BE2C (cell line): ENCODE measurements at places on chromosomes 13 and 19.

GRCh38 chr13:76792731-76793347 lies 93.4 kb downstream of the KCTD12 start:
- no peak for DNase-seq

GRCh38 chr19:44653977-44654774 lies 10.5 kb downstream of the PVR start:
- peak; percentile 48 for DNase-seq

GRCh38 chr19:45402298-45403061 lies 2.4 kb downstream of the PPP1R13L start:
- peak; percentile 78 for DNase-seq

DNA sequence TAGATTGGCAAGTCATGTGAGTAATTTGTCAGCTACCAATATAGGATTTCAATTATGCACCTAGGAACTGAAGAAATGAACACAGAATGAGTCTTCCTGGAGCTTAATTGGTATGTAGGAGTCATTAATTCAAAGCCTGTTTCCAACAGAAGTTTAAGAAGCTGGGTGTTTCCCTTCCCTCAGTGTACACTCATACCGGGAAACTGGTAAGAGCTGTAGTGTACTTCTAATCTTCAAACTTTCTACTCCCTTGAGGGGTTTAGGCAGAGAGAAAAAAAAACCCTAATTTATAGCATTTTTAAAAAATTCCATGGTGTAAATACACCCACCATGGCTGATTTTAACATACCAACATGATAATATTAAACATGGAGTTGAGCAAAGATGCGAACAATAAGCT lies 665.7 kb upstream of the SLITRK5 start:
- DNase-seq = no peak

- no peak for DNase-seq
These were observed 41.8 kb upstream of the CD177 start for GRCh38 chr19:43311706-43312105.

DNA sequence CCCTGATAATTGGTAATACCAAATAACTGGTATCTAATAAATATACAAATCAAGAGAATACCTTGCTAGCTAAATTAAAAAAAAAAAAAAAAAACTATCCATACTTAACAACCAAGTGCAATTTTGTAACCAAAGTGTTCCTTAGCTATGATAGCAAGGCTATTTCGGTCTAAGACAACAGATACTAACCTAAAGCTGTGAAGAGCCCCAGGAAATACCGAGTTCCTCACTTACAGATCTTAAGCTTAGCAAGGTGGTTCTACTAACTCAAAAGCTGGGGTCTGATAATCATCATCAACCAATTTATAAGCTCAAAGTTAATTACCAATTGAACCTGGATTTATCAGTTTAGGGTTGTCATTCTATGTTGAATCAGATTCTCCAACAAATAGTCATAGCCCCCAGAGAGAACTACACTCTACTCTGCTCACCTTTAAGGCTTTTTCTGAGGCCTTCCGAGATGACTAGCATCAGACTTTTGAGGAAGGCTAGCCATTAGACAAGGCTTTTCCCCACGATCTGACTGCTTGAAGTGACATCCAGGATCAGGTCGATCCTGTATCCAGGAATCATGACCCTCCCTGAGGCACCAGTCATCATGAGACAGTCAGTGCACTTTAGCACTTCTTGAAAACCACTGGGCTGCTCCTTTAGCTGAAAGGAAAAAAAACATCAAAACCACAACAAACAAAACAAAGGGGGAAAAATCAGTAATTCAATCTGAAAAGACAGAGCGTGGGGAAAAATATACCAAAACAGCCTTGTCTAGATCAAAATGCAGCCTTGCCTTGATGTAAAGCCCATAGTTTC lies 31.9 kb downstream of the INTS6 start:
- no peak for DNase-seq

DNA sequence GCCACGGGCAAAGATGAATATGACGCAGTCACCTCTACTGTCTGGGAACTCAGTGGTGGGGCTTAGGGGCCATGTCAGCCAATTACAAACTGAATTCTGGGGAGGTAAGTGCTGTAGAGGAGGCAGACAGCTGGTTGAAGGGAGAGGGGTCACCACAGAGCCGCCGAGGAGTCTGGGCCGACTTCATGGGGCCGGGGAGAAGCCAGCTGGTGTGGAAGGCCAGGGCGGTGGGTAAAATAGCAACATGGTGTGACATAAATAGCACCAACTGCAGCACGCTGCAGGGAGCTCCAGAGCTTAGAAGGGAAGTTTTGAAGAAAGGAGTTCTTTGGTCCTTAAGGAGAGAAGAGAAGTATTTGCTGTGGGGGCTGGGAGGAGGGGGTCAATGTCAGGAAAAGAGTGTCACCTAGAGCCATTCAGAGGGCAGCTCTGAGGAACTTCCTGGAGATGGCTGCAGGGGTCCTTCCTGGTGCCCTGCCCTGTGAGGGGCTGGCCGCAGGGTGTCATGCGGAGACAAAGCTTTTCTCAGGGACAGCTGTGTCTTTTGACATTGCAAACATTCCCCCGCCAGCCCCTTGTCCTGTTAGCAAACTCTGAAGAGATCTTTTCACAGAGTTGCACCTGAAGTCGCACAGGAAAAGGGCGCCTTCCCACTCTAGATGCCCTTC lies 6.4 kb downstream of the METTL21C start:
- no peak for DNase-seq

- no peak for DNase-seq
These were observed 770.5 kb downstream of the PCDH9 start for GRCh38 chr13:66459634-66460033.

DNA sequence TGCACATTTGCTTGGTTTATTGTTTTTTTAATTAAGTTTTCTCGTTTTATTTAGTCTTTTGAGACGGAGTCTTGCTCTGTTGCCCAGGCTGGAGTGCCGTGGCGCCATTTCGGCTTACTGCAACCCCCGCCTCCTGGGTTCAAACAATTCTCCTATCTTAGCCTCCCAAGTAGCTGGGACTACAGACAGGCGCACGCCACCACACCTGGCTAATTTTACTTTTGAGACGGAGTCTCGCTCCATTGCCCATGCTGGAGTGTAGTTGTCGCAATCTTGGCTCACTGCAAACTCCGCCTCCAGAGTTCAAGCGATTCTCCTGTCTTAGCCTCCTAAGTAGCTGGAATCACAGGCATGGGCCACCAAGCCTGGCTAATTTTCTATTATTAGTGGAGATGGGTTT lies 1.3 kb downstream of the RPS9 start:
- DNase-seq = no peak

DNA sequence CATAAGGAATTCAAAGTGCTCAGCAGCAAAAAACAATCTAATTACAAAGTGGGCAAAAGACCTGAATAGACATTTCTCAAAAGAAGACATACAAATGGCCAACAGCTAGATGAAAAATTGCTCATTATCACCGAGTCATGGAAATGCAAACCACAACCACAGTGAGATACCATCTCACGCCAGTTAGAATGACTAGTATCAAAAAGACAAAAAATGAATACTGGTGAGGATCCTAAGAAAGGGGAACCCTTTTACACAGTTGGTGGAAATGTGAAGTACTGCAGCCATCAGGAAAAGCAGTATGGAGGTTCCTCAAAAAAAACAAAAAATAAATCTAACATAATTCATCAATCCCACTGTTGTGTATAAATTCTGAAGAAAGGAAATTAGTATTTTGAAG lies 1206.1 kb downstream of the EFNB2 start:
- no peak for DNase-seq

- no peak for DNase-seq
These were observed 14.8 kb downstream of the FSD1 start for GRCh38 chr19:4319067-4319718.

- no peak for DNase-seq
These were observed 494.9 kb downstream of the GPC6 start for GRCh38 chr13:93721483-93721882.

- DNase-seq = no peak
These were observed 3.0 kb downstream of the TM6SF2 start for GRCh38 chr19:19269952-19270694.

DNA sequence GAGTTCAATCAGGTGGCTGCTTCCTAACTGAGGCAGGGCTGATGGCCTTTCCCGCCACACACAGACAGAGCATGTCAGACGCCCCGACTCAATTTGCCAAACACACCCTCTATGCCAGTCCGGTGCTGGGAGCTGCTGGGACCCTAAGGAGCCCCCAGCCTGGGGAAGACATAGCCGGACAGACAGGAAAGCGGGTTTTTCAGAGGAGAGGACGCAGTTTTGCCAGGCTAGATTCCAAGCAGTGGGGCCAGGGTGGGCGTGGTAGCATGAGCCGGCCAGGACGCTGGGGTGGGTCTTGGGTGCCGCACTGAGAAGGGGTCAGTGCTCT lies 19.8 kb downstream of the MAST3 start:
- DNase-seq = no peak

DNA sequence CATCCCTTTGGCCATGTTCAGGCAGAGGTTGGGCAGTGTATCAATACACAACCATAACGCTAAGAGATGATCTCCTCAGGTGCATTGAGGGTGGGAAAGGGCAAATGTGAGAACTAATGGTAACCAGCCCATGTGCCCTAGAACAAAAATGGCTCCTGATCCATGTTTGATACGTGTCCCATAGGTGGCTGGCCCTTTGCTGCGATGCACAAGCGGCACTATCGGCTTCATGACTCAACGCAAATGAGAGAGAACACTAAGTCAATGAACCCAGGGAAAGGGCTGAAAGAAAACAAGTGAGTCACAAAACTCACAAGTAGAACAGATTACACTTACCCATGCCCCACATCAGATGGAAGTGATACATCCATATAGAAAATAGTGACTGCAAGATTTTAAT lies 201.7 kb downstream of the ABCC4 start:
- DNase-seq = no peak

DNA sequence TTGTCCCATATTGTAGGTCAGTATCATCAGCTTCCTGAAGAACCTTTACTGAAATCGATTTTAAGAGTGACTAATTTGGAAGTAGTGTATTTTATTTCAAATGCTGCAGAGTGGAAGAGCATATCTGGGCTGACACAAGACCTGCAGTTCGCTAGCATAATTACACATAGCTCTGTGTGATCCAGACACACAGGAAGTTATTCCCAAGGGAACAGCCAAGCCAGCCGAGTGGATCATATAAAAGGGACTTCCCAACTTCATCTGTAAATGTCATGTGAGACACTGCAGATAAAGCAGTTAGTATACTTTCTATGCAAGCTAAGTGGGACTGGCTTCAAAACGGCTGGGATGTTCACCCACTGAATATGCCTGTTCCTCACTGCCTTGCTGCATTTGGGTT lies 760.4 kb downstream of the SLITRK1 start:
- peak; percentile 67 for DNase-seq

GRCh38 chr13:26831336-26831908 lies 70.8 kb upstream of the GPR12 start:
- DNase-seq = peak; percentile 31

- DNase-seq = peak; percentile 71
These were observed 2.7 kb downstream of the UHRF1 start for GRCh38 chr19:4911786-4912672.
